Activated CD4-positive, alpha-beta T cell treated with anti-CD3 and anti-CD28 coated beads, Interleukin-2, Interleukin-4, amounts not matched to agents 100 ng/mL and 50 ng/mL, durations not matched to agents 16 hours and 8 hours (primary cell): ENCODE measurements at places on chromosomes 16 and 17.
A peak's percentile ranks its signal among the peaks of the same experiment; 100 is the strongest.

GRCh38 chr17:51948128-51948527, 210.4 kb downstream of the CA10 start:
- DNase-seq = no peak

DNA sequence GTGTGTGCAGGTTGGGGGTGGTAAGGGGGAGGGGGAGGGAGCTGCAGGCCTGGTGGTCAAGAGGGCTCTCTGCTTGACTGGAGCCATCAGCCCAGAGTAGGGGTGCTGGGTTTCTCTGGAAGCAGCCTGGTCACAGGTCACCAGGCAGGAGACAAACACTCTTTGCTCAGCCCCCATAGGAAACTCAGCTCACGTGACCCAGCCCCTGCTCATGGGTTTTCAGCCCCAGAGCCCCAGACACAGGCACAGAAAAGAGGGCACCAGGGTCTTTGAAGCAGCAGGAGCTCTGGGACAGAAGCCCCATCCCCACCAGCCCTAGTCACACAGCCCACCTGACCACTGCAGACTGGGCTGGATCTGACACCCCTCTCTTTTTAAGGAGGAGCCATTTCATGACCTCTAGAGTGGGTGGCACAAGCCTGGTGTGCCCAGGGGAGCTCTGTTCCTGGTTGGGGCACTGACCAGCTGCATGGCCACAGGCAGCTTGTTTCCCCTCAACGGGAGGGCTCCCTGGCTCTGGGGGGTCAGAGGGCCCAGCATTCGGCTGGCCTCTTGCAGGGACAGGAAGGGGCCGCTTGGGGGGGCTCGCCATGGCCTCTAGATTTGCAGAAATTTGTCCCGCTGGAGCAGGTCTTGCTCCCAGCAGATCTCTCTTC, 13.8 kb upstream of the CD79B start:
- DNase-seq = no peak

GRCh38 chr17:12790249-12791106, 1.2 kb downstream of the ARHGAP44 start:
- DNase-seq = no peak

DNA sequence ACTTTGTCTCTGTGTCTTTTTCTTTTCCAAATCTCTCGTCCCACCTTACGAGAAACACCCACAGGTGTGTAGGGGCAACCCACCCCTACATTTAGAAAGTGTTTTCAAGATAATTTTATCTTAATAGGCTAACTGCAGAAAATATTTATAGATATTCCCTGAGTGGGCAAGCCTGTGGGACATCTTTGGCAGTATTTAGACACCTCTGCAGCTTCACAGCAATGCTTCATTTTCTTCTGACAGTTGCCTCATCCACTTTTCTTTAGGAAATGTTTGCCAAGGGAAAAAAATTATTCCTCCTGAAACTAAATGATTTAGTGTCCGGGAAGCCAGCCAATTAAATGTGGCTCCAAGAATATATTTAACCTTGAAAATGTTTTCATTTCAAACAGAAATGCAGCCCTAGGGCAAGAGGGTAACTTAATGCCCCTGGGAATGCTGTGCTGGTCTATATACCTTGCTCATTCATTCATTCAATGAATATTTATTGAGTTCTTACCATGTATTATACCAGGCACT, 290.4 kb downstream of the ABCC12 start:
- DNase-seq = no peak

DNA sequence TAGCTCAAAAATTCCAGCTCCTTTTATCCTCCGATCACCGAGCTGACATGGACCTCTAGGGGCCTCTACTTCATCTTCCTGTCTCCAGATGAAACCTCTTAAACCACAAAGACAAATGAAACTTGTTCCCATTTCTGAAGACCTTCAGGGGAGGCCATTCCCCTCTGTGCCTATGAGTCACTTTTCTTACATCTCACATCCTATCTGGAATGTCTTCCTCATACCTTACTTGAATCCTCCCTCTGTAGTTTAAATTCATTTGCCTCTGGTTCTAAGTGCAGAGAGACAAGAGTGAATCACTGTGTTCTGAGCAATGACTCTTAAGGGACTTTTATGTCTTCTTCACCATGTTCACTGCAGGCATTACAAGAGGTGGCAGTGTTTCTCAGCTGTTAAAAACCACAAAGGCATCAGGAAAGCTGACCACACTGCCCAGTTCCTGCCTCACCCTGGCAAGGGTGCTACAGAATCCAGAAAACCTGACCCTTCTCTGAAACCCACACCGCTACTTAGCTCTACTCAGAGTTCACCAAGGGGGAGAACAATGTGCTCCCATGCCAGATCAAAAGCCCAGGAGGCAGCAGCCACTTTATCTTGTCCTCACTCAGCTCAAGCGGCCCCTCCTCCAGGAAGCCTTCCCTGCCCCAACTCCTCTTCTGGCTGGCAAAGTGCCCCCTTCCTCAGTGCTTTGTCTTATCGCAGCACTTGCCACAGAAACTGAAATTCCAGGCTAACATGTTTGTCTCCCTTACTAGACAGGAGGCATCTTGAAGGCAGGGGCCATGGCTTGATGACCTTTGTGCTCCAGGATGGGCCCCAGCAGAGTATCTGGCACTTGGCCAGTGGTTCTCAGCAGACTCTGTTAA, 6.4 kb downstream of the CUEDC1 start:
- peak; percentile 12 for DNase-seq

- DNase-seq = no peak
Observed at GRCh38 chr16:8854298-8854948, 14.4 kb downstream of the CARHSP1 start.

DNA sequence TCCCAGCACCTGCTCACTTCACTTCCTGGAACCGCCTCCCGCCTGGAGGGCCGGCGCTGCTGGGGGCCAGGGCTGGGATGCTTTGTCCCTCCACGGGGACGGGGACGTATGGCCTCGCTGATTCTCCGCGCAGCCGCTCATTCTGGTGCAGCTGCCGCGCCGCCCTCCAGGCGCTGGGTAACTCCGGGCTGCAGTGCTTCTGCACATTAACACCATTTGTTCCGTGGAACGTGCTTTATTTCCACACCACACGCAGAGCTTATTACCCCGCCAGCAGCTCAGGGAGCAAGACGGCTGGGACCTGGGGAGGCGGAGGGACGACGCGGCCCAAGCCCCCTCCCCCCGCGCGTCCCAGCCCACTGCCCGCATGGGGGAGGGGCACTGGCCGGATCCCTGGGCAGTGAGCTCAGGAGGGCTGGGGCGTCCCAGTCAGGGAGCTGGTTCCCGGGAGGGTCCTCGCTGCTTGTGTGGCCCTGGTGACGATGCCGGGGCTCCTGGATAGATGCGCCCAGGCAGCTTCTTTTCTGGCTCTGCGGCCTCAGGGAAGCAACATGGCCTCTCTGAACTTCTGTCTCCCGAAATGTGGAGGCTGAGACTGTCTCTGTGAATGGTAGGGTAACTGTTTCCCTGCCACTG, 45.4 kb upstream of the ACSF3 start:
- DNase-seq = no peak

GRCh38 chr17:16005636-16006035, 6.0 kb downstream of the TTC19 start:
- no peak for DNase-seq

GRCh38 chr17:45270828-45271418, 9.0 kb upstream of the SPATA32 start:
- DNase-seq = peak; percentile 38

GRCh38 chr17:43338886-43339516, 59.8 kb upstream of the ARL4D start:
- DNase-seq = peak; percentile 63

DNA sequence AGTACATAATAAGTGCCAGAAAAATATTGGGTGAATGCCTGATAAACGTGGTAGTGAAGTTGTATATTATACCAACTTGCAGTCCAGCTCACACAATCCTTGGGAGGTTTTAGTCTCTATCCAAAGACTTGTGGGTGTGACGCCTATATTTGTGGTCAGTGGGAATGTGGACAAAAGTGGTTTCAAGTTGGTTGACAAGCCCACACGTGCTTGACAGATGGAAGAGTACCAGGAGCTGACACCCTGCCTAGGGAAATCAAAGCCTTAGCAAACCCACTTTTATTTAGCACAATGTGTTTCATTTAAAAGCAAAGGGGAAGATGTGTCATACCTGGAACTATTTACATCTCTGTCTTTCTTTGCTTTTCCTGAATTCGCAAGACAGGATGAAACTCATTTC, 79.0 kb downstream of the CA10 start:
- no peak for DNase-seq

GRCh38 chr17:81383504-81384421, 11.5 kb upstream of the BAHCC1 start:
- no peak for DNase-seq

DNA sequence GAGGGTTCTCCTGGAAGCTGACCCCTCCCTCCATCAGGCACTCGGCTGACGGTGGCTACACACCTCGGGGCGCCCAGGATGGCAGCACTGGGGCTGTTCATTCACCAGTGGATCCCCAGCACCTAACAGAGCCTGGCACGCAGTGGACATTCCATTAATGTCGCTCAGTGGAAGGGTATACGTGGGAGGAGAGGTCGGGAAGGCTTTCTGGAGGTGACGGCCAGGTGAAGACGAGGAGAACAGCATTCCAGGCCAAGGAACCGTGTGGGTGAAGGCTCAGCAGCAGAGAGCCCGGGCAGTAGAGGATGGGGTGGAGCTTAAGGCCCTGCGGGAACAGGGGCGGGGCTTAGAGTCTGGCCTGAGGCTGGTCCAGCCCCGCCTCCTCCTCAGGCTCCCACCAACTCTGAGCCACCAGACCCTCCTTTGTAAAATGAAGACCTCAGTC, 2.5 kb upstream of the HS3ST6 start:
- no peak for DNase-seq

- no peak for DNase-seq
Observed at GRCh38 chr17:41101586-41102259, at the start of gene KRTAP4-16. Gene KRTAP4-16, minus strand, starts transcription at chr17:41102209. Its CDS starts 0 bp downstream, at chr17:41102209.

DNA sequence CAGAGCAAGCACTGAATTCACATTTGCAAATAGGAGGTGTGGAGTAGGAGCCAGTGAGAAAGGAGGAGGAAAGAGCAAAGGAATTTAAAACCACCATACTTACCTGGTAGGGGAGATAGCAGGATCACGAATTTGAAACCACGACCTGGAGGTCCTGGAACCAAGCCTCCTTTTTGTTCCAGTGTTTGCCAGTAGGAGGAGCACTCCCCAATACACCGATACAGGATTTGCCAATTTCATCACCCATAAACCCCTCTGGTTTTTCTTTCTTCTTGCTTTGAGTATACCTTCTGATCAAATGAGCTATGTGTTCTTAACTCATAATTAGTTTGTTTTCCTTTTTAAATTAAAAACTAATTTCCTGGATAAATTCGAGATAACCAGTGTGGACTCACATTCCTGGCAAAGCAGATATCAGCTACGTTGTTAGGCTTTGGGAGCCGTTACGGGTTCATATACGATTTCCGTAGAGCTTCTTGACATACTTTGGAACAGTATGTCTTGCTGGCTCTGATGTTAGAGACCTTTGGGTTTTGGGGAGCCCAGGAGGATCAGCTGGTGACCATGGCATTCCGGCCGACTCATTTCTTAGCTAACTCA, 22.7 kb downstream of the BCO1 start:
- peak; percentile 29 for DNase-seq

DNA sequence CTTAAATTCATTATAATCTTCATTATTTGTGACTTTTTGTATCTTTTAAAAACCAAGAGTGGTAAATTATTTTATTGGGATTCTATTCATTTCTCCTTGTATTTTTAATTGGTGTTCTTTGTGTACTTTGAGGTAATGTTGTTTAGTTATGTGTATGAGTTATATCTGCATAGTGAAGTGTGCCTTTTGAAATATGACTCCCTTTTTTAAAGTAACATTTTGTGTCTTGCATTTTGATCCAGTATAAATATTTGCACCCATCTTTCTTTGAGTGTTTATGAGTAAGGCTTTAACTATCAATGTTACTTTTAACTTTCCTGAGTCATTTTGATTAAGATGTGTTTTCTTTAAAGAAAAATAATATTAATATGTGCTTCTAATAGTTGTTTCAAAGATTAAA, 90.0 kb upstream of the MYOCD start:
- no peak for DNase-seq

GRCh38 chr17:76246080-76247066, 6.1 kb upstream of the RNF157 start:
- peak; percentile 96 for DNase-seq

DNA sequence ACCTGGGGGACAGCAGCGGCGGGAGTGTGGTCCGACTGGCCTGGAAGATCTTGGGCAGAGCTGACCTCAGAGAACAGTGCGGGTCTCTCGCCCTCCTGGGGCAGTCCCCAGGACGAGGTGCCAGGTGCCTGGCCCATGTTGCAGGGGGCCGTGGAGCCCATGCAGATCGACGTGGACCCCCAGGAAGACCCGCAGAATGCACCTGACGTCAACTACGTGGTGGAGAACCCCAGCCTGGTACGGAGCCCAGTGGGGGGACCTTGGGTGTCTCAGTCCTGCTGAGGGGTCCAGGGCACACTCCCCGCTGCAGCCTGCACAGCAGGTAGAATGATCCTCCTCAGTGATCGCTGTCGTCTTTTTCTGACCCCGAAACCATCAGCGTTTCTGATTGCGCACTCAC, 1.4 kb downstream of the GPS1 start:
- DNase-seq = no peak

GRCh38 chr16:86019446-86020047, 120.6 kb downstream of the IRF8 start:
- DNase-seq = no peak

- DNase-seq = no peak
Observed at GRCh38 chr17:74949455-74950115, 13.9 kb downstream of the OTOP3 start.

DNA sequence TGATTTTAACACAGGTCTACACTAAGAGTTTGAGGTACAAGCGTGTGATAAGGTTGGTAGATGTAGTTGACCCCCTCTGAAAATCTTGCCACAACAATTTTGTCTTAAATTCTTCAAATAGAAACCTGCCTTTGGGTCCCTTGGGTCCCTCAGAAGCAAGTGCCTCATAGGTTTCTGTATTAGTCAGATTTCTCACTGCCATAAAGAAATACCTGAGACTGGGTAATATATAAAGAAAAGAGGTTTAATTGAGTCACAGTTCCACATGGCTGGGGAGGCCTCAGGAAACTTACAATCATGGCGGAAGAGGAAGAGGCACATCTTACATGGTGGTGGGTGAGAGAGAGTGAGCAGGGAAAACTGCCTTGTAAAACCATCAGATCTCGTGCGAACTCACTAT, 301.2 kb downstream of the MAP2K6 start:
- DNase-seq = no peak

DNA sequence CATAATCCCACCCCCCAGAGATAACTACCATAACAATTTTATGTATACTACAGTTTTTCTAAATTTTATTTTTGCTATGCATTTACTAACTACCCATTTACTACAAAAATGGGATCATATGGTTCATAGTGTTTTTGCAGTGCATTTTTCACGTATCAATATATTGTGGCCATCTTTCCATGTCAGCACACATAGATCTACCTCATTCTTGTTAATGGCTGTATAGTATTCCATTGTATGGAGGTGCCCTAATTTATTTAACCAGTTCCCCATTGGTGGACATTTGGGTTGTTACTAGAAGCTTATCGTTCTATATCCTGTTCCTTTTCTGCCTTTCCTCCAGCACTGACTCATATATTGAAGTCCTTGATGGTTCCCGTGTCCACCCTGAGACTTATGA, 22.7 kb downstream of the PROCA1 start:
- DNase-seq = no peak

- peak; percentile 25 for DNase-seq
Observed at GRCh38 chr16:66605979-66606751, 1.7 kb downstream of the CMTM3 start.
